ENCODE measurements at places on chromosomes 6 and 20. TPM values are rescaled to one million over a fixed set of nuclear protein-coding genes. Genes with fewer than 3 reads are reported as not detected.

The GHRH gene
- not detected for total RNA-seq

GRCh38 chr6:48743738-48744137 is 632.7 kb upstream of the PTCHD4 start:
- no peak for DNase-seq

DNA sequence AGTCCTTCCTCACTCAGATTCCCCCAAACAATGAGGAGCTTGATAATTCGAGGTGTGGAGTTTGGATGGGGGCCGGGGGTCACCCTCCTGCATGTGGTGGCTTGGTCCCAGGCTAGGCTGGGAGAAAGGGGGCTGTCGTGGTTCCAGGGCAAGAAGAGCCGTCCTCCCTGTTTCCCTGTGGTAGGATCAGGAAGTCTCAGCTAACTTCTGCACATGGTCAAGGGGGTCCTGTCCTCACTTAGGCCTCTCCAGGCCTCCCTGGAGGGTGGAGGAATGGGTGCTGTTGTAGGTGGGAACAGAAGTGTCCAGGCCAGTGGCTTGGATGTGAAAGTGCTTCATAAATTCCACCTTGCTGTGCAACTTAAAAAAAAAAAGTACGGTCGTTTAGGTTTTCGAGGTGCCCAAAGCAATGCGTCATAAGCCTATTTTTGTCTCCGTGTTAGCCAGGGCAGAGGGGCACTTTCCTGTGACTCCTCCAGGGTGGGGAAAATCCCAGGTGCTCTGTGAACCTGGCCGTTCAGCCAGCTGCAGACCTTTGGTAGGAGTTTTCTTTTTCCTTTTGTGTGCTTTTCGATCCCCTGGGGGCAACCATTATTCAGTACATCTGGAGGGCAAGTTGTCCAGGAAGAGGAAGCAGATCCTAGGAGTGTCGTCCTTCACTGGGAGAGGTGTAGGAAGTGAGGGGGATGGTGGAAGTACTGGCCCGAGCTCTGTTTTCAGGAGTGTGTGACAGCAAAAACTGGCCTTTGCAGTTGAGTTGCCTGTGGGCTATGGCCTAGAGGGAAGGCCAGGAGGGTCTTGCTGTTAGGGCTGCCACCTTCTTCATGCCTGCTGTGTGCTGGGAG is 9.6 kb downstream of the IGF2R start:
- peak; percentile 75 for DNase-seq

The PTCHD4 gene
- 0.20 TPM for total RNA-seq

DNA sequence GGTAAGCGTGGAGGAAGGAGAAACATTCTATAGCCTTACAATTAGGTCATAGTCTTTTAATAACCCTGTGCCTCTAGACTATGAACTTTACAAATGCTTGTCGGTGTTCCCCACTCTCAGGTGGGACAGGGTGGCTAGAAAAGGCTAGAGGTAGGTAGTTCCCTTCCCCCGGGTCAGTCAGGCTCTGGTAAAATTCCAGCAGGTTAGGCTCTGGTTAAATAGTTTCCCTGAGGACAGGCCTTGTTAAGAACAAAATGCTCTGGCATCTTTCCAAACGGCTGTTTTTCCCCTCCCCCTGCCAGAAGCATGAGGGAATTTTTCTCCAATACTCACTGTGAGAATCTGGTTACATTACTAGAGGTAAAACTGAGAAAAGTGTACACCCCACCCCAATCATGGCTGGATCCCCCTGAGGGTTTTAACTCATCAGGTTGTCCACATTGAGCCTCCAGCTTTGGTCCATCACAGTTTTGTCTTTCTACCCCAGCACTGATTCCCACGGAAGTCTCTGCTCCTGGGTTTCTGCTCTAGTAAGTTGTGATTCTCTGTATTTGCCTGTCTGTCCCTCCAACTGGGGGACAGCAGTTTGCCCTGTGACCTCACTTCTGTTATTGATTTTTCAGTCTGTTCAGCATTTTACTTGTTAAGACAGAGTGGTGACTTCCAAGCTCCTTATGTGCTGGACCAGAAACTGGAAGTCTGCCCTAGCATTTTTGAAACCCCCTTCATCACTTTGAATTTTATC is 84.7 kb upstream of the ADGRF1 start:
- DNase-seq = peak; percentile 59

All from foreskin keratinocyte (primary cell).